ENCODE measurements at places on chromosomes 6 and 20.

GRCh38 chr20:39468703-39469102 is 506.6 kb downstream of the DHX35 start:
- DNase-seq = no peak

- DNase-seq = no peak
Observed at GRCh38 chr6:52590152-52590891, 13.5 kb upstream of the TRAM2 start.

DNA sequence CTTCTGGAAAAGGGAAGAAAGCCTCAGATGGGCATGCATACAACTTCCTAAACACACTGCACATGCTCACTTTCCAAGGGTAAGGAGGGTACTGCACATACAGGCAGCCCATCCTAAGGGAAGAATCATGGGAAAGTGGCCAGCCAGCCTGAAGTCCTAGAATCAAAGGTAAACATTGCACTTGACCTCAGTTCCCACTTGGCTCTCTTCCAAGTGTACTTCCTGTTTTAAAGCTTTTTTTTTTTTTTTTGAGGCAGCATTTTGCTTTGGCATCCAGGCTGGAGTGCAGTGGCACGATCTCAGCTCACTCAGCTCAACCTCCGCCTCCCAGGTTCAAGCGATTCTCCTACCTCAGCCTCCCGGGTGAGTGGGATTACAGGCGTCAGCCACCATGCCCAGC is 225.3 kb upstream of the EPHA7 start:
- no peak for DNase-seq

DNA sequence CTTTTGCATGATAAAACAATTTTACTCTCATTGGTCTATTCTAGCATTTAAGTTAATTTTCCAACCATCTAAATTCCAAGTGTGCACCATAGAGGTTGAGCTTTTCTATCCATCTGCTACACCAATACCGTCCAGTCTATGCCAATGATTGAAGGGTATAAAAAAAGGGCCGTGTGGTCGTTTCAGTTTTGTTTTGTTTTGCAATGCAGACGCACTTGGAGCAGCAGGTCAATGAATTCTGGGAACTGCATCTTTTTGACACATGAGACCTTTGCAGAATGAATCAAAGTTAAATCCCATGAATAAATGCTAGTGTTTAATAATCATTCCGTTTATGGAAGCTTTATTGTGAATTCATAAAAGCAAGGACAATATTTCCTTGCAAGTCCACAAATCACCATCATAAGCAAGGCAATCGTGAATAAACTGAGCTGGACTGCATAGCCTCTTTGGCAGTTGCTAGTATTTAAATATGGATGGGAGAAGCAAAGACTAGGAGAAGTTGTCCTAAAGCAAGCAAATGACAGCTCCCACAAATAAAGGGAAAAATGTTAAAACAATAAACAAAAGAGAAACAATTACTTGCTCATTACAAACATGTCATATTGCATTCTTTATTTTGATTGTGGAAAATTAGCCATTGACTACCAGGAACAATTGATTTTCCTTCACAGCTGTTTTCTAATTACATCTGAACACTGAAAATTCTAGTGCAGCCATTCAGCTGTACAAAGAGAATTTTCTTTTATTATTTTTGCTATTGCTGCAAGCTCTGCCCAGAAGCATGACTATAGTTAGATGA is 649.7 kb upstream of the GJE1 start:
- no peak for DNase-seq

DNA sequence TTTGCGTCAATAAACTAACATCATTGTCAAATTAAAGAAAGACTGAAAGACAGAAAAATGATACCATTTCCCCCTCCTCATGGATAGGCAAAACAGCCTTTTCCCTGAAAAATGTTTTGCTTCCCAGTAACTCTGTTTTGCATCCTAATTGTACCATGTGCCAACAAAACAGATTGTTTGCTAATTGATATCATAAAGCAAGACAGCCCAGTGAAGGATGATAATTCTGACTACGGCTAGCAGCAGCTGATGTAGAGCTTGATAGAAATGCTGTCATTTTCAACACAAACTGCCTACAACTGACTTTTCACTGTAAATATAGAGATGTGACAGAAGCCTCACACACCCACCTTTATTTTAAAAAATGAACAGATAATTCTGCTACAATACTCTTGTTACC is 1061.6 kb downstream of the HACE1 start:
- no peak for DNase-seq

GRCh38 chr6:134738211-134738885 is 211.6 kb downstream of the ALDH8A1 start:
- DNase-seq = no peak

DNA sequence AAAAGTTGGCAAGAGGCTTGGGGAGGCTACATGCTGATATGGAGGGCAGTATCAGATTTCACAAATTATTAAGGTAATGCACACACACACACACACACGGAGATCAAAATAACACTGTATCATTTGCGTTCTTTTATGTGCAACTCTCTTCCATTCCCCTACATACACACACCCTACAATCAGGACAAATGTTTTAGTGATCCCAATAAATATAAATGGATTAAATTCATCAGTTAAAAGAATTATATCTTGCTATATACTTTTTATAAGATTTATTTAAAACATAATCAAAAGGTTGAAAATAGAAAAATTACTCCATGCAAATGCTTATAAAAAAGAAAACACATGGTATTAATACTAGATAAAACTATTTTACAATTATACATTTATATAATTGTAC is 25.9 kb downstream of the TMX4 start:
- no peak for DNase-seq

DNA sequence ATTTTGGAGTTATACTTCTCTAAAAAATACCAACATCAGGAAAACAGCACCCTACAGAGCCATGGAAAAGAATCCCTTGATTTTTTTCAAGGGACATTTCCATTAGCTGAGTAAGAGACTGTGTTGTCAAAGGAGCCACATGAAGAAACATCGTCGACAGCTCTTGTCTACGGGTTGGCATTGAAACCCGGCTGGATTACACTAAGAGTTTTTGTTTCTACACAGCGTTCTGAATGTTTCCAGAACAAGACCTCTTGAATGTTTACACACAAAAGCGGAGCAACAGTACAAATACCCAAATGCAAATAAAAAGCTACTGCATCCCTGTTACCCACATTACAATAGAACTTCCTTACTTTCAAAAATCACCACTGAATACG is 2.4 kb upstream of the MYLK4 start:
- no peak for DNase-seq

GRCh38 chr6:161598896-161599295 is 325.0 kb upstream of the AGPAT4 start:
- DNase-seq = no peak

DNA sequence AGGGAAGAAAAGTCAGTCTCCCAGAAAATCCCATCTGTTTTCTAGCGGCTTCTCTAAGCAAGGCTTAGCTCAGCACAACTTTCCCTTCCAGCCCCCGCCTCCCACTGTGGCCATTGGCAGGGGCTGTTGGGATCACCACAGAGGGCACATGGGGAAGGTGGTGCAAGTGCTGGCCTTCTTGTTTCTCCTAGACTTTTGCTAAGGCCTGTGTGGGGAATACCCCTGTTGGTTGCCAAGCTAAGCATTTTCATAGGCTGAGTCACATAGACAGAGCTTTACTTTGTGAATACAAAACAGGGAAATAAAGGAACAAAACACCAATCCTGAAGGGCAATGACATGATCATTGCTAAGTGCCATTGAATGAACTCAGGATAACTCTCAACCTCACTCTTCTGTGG is 32.4 kb upstream of the TIAM2 start:
- DNase-seq = no peak

DNA sequence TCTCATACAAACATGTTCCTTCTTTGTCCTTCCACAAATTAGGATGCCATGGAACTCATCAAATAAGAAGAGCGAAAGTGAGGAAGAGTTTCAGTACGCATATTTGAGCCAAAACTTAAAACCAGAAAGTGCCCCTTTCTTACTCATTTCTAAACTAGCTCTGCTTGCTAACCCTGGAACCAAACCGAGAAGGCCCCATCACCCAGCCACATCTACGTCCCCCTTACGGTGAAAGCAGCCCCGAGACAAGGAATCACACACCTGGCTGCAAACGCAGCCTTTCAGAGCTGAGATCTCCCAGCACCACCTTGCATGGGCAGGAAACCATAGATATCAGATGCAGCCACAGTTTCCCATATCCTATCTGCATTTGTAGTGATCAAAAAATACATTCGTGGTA is 28.5 kb downstream of the TRERF1 start:
- no peak for DNase-seq

- DNase-seq = no peak
Observed at GRCh38 chr20:41386502-41387427, 20.1 kb upstream of the EMILIN3 start.

GRCh38 chr6:109767961-109768360 is 76.9 kb downstream of the FIG4 start:
- DNase-seq = no peak

- DNase-seq = no peak
Observed at GRCh38 chr20:38406476-38406875, 28.7 kb downstream of the SNHG17 start.

DNA sequence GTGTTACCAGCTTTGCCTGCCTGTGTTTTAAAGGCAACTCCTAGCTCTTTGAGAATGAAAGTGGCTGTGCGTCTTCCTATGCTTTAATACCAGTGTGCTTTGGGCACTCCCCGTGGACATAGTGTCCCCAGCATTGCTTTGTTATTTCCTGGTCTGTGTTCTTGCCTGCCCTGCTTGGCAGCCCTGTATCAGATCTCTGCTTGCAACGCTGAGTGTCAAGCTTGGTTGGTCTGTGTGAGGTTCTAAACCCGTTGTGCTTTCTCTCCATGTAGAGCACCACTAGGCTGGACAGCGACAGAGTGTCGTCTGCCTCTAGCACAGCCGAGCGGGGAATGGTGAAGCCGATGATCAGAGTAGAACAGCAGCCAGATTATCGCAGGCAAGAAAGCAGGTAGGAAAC is 80.2 kb downstream of the AFDN start:
- no peak for DNase-seq

DNA sequence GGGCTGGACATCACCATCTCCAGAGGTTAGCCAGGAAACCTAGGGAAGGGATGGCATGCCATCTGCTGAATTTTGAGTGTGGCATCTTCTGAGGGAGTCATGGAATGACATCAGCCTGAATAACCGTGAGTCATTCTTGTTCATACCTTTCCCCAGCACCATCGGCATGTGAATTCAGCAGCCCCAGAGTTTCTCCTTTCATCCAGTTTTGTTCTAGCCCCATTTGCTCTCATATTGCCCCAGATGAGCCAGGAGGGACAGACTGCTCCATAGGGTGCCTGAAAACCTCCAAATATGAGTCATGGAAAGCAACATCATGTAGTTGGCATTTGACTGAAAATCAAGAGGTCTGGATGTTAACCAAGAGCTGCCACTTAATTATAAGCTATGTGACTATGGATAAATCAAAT is 219.2 kb upstream of the SGK1 start:
- no peak for DNase-seq

GRCh38 chr6:56477241-56477640 is 165.4 kb downstream of the DST start:
- no peak for DNase-seq

- DNase-seq = no peak
Observed at GRCh38 chr20:64082820-64083377, 1.3 kb downstream of the LKAAEAR1 start.

DNA sequence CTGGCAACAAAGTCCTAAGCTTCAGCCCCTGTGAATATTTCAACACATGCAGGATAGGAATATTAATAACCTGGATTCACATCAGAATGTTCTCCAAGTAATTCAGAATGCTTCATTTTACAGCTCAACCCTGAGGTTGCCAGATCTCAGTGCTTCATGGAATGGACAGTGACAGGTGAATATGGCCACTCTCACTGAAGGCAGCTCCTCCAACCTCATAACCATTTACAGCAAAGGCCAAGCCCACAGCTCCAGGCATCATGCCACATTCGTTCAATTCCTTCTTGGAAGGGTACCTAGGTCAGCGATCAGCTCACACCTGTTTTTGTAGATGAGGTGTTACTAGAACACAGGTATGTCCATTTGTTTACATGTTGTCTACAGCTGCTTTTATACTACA is 17.1 kb downstream of the CLIC5 start:
- no peak for DNase-seq

DNA sequence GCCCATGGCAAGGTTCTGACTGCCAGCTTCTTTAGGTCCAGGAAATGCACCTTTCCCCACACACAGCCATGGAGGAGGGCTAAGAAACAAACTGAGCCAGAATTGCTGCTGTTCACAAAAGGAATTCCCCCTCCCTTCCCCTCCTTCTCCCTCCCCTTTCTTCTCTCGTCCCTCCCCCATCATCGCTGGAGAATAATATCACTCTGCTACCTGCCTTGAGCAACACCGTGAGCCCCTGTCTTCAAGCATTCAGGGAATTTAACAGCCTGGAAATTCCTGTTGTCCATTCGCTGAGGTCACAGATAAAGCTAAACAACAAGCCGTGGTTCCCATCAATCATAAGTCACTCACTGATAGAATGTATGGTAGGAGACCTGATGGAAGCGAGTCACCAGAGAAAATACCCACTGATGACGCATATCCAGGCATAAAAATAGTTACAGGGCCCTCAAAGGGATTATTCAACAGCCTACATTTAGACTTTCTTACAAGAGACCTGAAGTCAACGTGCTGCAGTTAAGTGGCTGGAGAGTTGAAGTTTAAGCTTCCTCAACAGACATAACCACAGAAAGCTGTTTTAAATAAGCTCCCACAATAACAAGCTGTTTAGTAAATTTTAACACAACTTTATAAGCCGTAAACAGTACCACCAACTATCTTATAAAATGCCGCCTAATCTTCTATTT is 59.7 kb downstream of the HIVEP2 start:
- peak; percentile 28 for DNase-seq

GRCh38 chr6:112665114-112665513 is 318.0 kb downstream of the RFPL4B start:
- DNase-seq = no peak

DNA sequence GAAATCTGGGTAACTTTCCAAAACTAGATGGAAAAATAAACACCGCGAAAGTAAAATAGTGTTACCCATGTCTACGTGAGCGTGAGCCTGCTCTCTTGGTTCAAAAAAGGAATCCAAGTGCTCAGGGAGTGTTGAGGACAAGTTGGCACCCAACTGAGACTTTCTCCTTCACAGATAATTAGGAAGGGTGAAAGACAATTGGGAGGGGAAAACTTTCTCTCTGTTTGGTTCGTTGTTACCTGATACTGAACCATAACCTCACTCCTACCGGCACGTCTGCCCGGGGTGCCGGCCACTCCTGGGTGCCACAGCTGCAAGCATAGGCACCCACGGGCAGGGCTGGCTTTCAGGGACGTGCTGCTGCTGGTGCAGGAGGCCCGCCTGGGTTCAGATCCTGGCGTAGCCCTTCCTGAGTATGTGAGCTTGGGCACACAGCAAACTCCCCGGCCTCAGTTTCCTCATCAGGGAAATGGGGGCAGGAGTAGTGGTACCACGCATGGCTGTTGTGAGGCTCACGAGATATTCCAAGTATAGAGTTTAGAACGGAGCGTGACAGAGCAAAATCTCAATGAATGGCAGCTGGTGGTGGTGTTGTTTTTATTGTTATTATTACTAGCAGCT is 38.2 kb upstream of the PMEPA1 start:
- no peak for DNase-seq

- DNase-seq = peak; percentile 58
Observed at GRCh38 chr20:47725248-47725973, 59.9 kb downstream of the SULF2 start.

Measured in stimulated activated CD4-positive, alpha-beta T cell treated with anti-CD3 and anti-CD28 coated beads, Interleukin-1b, Interleukin-23, amount 100 ng/mL, for 1 hour (primary cell).